AG04450 (cell line): ENCODE measurements at places on chromosomes 6 and 20.

GRCh38 chr6:88626460-88626859 is 337.0 kb downstream of the RNGTT start:
- DNase-seq = no peak

GRCh38 chr6:14824484-14825275 is 421.2 kb upstream of the JARID2 start:
- no peak for DNase-seq

GRCh38 chr20:31962761-31963160 is 5.2 kb upstream of the XKR7 start:
- DNase-seq = no peak

GRCh38 chr6:85343428-85343827 is 106.5 kb upstream of the NT5E start:
- DNase-seq = no peak

DNA sequence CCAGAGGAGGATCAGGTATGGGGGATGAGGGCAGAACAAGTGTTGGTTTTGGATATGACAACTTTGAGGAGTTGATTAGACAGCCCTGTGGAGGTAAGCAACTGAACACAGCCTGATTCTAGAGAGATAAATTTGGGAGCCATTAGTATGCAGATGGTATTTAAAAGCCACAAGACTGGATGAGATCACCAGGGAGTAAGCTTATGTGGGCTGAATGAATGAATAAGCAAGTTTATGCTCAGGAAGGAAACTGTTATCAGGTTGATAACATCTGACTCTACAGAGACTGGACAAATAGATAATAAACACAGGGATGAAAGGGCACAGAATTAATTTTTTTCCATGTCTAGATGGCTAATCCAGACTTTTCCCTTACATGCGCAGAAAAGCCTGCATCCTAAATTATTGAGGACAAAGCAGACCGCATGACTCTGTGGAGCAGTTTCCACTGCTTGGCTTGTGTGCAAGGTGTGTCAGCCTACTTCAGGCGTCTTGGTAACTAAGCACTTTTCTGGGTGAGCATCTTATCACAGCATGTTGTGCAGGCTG is 150.6 kb downstream of the GJA10 start:
- no peak for DNase-seq

DNA sequence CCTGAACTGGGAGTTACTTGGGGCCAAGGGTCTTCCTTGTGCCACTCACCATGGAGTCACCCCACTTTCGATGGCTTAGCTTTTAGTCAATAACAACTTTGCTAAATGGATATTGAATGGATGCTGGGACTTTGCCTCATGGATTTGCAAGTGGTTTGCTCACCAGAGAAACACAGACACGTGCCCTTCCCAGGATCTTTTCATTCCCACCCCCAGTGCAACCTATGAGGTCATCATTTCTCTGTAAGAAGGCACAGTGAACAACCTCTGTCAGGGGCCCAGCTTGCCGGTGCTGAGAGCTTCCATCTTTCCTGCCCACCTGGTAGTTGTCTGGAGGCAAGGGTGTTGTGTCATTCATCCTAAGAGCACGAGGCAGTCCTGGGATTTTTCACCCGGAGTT is 256.8 kb upstream of the PMEPA1 start:
- no peak for DNase-seq
